ENCODE measurements at places on chromosomes 2 and 18.
A peak's percentile ranks its signal among the peaks of the same experiment; 100 is the strongest.

GRCh38 chr2:172693037-172693436, 42.6 kb upstream of the RAPGEF4 start:
- peak; percentile 79 for DNase-seq

- no peak for DNase-seq
Measured at GRCh38 chr2:68809324-68810240, 61.6 kb downstream of the BMP10 start.

DNA sequence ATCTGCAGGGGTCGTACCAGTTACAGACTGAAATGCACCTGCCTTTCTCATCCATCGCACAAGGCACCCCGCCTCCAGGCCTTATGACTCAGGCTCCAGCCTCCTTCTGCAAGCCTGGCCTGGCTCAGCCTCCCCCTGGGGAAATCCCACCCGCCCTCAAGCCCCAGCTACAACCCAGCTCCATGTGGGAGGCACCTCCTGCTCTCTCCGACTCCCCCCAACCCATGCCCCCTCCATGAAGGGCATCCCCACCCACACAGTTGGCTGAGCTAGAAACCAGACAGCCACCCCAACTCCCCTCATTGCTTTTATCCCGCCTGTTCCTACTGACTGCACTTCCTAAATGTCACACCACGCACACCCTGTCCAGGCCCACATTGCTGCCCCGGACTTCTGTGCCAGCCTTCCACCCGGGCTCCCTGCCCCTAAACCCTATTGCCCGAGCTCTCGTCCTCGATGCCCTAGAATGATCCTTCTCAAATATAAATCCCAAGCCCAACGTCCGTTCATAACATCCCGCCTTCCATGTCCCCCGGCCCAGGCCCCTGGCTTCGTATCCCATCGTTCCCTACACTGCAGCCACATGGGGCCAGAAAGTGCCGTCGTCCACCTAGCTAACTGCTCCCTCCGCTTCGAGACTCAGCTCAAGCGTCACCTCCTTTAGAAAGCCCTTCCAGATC, 9.9 kb downstream of the DNMT3A start:
- no peak for DNase-seq

DNA sequence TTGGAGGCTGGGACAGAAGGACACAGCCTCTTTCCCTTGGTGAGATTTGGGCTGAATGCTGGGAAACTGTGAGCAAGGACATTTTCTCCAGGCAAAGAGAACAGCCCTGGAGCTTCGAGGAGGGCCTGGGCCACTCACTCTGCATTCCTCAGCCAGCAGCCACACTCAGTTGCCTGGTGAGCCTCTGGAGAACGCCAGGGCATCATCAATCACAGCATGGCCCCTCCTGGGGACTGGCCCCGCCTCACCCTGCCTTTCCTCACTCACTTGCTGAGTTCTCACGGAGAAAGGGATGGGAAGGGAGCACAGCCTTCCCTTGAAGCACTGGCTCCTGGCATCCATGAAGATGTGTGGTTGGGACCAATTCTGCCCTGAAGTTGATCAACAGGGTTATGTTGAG, 55.0 kb downstream of the APOB start:
- no peak for DNase-seq

- DNase-seq: no peak
Measured at GRCh38 chr2:107088156-107088555, 202.2 kb upstream of the ST6GAL2 start.

DNA sequence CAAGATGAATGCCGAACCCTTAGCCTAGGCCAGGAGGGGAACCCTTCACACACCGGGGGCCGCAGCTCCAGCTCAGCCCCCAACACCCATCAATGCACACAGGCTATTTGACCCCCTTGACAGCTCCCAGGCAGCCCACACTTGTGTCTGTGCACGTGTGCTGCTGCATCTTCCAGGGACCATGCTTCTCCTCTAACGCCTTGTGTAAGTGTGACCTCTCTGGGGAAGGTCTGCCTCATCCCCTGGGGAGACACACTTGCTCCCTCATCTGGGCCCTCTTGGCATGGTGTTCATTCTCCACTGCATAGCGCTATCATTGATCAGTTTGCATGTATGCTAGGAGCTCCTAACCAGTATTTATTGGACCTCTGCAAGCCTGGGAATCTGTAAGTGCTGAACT, 120.0 kb upstream of the FHL2 start:
- no peak for DNase-seq

DNA sequence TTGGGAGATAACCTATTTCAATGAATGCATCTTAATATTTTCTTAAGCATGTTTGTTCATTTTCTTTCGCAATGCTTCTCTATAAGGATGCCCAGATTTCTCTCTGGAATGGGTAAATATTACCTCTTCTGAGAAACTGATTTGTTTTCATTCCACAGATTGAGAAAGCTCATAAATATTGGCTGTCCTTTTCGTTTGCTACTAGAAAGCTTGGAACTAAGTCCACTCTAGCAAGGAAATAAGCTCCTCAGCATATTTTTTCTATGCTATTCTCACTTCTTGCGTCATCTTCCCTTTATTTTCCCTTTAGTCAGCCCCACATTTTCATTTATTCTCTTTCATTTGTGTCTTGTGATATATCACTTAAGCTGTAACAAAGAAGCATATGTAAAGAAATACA, 76.3 kb downstream of the ANTXR1 start:
- DNase-seq: no peak

- peak; percentile 37 for DNase-seq
Measured at GRCh38 chr2:231687133-231687852, 21.0 kb upstream of the PTMA start.

- DNase-seq: no peak
Measured at GRCh38 chr2:37262522-37262921, 31.1 kb downstream of the NDUFAF7 start.

DNA sequence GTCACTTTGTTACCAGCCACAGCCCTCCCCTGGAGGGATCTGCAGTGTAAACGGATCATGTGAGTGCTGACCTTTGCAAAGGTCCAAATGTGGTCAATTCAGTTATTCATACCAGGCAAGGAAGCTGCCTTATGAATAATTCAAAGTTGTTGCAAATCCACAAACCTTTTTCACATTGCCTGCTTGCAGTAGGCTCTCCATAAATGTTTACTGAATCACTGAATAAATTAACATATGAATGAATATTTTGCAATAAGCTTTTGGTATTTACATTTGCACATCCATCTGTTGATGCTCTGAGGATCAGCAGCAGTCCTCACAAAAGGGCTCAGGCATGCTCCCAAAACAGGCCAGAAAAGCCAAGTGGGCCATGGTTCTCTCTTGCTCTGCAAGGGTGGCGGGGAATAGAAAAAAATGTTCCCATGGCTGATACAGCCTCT, 156.8 kb downstream of the VAPA start:
- DNase-seq: peak; percentile 38

DNA sequence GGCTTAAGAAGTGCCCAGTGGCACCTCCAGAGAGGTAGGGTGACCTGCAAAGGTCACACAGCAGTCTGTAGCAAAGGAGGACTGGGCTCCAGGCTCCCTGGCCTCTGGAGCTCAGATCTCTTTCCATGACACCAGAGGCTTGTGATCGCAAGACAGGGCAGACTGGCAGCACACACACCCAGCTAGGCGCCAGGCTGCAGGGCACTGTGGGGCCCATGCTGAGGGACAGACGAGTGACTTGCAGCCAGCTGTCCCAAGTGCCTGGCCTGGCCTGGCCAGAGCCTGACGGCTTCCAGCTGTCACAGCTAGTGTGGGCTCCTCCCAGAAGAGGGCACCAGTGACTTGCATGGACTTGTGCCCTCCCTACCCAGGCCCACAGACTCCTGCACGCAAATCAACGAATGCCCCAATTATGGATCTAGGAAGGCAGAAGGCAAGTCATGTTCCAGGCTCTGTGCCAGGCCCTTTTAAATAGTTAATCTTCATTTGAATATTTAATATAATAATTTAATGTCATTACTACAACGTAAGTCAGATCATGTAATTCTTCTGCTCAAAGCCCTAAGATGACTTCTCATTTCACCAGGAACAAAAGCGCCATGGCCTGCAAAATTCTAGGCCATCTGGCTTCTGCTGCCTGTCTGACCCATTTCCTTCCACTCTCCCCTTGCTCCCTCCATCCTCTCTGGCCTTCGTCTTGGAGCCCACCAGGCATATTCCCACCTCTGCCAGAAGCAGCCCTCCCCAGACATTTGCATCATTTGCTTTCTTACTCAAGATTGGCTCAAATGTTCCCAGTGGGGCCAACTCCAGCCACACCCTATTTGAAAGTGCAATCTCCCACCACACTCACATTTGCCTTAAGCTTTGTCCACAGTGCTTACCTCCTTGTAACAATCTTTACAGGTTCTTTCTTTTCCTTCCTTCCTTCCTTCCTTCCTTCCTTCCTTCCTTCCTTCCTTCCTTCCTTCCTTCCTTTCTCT, 3.7 kb upstream of the SPEG start:
- DNase-seq: peak; percentile 50
